ENCODE measurements at places on chromosomes 6 and 20.

DNA sequence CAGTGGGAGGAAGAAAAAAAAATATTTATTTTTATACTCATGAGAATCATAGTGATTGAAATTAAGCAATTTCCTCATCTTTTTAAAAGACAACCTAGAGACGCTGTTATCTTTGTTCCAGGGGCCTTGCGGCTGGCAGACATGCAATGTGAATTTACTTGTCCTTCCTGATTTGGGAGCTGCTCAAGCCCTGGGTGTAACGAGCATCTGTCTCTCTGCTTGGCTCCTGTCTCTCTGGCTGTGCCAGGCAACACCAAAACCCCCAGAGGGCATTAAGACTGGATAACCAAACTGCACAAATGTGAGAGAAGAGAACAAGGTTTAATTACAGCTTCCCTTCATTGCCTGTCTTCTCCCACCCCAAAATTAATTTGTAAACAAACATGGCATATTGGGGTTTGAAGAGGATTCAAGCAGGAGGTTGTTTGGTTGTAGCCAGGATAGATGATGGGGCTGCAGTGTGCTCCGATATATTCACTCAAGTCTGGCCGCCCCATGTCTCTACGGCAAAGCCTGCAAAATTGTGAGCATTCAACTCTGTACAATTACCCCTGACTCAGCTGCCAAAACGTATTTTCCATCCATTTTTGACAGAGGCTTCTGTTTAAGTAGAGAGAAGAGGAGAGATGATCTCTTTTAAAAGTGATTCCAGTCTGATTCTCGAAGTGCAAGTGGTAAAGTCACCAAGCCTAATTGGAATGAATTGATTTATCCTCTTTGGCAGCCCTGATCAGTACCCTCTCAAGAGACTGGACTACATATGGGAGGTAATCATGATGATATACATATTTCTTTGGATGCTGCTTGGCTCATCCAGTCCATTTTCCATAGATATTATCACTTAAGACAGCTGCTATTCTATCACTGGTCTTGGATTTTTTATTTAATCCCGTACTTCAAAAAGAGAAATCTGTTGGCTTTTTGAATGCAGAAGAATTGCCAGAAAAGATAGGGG lies 170.2 kb downstream of the SLC24A3 start:
- no peak for DNase-seq

DNA sequence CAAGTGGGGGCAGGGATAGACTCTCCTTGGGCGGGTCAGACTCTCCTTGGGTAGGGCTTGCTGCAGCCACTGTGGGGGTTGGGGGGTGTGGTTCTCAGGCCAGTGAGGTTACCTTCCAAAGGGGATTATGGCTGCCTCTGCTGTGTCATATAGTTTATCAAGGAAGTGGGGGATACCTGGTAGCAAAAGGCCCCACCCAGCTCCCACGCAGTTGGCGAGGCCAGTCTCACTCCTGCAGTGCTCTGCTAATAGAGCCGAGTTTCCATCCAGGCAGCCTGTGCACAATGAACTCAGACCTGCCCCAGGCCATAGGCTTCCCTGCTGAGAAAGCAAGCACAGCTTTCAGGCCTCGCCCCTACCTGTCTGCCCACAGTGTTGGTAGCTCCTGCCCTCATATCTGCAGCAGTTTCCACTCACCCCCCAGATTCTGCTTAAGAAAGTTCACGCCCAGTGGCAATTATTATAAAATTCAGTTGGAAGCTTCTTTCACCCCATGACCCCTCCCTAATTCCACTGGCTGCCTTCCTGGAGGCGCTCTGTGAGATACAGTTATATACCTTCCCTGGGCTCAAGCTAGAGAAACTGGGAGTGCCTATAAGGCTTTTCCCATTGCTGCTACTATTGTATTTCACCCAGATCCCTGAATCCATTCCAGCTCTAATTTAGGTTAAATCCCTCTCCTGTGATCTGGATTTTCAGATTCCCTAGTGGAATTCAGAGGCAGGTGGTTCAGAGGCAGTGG lies 56.1 kb downstream of the HDDC2 start:
- no peak for DNase-seq

DNA sequence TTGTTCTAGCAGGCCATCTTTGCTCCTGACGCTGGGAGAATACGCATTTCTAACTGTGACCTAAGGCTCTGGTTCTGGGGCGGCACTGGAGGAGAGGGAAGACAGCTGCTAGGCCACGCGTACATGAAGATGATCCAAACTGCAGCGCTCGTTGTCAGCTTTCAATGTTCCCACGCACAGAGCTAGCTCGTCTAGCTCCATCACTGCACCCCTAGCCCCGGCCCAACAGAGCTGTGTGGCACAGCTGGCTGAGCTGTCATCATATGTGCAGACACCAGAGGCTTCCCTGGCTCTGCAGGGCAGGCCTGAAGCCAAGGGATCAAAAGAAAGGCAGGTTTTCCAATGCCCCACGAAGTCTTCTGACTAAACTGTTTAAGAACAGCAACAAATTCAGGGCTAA lies 124.7 kb downstream of the IRF4 start:
- DNase-seq: no peak

- DNase-seq: no peak
Observed at GRCh38 chr6:168071620-168072019, 7.4 kb downstream of the FRMD1 start.

- no peak for DNase-seq
Observed at GRCh38 chr20:20396794-20397193, 28.9 kb downstream of the INSM1 start.

- peak; percentile 55 for DNase-seq
Observed at GRCh38 chr6:157050537-157051265, 272.6 kb downstream of the TMEM242 start.

- DNase-seq: no peak
Observed at GRCh38 chr6:7433121-7433617, 43.6 kb downstream of the RIOK1 start.

DNA sequence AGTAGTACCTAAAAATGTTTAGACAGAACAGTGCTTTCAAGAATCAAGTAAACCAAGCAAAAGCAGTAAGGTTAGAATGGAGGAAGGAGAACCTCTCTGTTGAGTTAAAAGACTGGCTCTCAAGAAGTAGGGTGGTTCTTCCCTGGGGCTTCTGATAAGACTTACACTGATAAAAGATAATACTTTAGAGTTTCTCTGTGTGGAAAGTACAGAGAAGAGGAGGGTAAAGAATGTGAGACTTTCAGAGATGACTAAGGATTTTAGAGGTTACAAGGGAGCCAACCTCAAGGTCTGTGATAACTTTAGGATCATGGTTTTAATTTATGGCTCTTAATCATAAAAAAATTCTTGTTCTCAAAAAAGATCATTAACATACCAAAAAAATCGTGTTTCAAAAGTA lies 30.9 kb upstream of the ALDH8A1 start:
- DNase-seq: no peak

GRCh38 chr20:44208770-44209169 lies 1.8 kb downstream of the OSER1 start:
- DNase-seq: no peak

Measured in D721Med (cell line).